Urinary bladder (tissue), 4 donors: ENCODE measurements at places on chromosomes 7 and 10. TPM values are rescaled to one million over a fixed set of nuclear protein-coding genes. Genes with fewer than 3 reads are reported as not detected.

DNA sequence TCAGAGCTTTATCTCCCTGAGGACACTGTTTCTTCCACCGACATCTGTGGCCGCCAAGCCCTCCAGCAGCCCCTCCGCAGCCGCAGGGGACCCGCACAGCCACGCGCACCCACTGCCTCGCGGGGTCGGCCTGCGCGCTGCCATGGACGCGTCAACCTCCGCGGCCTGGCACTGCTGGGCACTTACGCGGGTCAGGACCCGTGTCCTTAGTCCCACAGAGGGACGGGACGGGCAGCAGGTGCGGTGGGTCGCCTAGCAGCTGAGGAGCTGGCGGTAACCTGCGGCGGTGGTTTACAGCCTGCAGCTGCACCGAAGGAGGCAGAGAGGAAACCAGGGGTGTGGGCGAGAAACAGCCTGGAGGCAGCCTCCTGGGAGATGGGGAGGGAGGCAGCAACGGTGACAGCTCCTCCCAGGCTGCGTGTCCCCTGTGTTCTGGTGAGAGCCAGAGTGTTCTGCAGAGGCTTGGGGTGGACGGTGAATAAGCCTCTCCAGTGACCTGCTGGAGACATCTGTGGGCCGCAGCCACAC, 61.3 kb downstream of the SEC61G start:
- no peak for DNase-seq

GRCh38 chr7:22799633-22800032, 23.0 kb downstream of the TOMM7 start:
- DNase-seq: no peak

Gene ODAD2
- polyA plus RNA-seq: 1.6 TPM

Gene SMO
- 16.7 TPM for polyA plus RNA-seq
